Testis (tissue), 5 donors: ENCODE measurements at places on chromosomes 2 and 18. TPM values are rescaled to one million over a fixed set of nuclear protein-coding genes. Genes with fewer than 3 reads are reported as not detected.

The SERPINB5 gene
- 15.6 TPM for polyA plus RNA-seq

The BMP10 gene
- 0.26 TPM for polyA plus RNA-seq

The AMER3 gene
- polyA plus RNA-seq: 0.99 TPM

The RGPD3 gene
- 5.3 TPM for polyA plus RNA-seq

The ALPP gene
- polyA plus RNA-seq: not detected

The G6PC2 gene
- polyA plus RNA-seq: 2.4 TPM

The GPR75 gene
- 2.3 TPM for polyA plus RNA-seq

The IL1RL2 gene
- 0.38 TPM for polyA plus RNA-seq

The SP5 gene
- 1.4 TPM for polyA plus RNA-seq

GRCh38 chr2:226619707-226620106 is 179.9 kb downstream of the IRS1 start:
- no peaks in the 10 kb centered on the region for H3K36me3 ChIP-seq
- H3K27ac ChIP-seq: no peak overlapping the region
- no peaks in the 10 kb centered on the region for H3K4me1 ChIP-seq
- no peaks in the 10 kb centered on the region for H3K27me3 ChIP-seq
- DNase-seq: no peak
- no peak overlapping the region for H3K4me3 ChIP-seq

DNA sequence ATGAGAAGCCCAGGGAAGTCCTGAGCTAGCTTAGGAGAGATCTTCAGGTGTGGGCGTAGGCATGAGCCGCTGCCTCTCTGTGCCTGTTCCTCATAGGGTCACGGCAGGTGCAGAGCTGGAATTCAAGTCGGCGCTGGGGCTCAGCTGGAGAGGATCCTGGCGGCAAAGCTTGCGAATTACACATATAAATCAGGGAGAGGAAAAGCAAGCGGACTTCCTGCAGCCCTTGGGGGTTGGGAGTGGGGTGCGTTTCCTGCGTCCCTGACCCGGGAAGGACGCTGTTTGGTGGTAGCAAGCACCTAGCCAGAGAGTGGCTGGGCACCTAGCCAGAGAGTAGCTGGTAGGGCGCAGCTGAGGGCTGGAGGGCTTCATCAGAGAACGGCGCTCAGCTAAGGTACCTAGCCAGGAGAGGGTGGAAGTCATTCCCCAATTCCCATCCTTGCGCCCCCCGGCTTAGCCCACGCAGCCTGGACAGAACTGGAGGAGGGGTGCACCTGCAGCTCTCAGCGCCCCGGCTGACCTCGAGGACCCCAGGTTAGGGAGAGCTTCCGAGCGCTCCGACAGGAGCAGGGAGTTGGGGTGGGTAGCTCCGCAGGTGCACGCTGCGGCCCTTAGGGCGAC is 459 bp upstream of the EFR3B start:
- no peak overlapping the region for H3K27ac ChIP-seq
- peak; percentile 49 for DNase-seq
- H3K27me3 ChIP-seq: no peaks in the 10 kb centered on the region
- H3K4me1 ChIP-seq: peaks cover 12% of the 10 kb centered on the region
- no peaks in the 10 kb centered on the region for H3K36me3 ChIP-seq

DNA sequence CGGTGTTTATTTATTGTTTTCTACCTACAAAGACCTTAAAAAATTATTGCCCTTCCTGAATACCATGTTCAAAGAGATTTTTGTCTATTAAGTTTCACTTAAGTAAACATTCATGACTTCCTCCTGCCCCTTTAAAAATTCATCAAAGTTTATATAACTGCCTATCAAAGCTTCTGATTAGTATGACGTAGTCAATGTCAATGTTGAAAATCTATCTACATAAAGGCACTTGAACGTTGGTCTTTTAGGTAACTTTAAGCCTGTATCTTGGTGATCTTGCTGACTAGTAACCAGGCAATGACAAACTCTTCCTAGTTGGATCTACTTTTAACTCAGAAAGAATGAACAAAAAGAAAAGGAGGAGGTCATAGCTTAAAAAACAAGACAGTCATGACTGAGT is 97.2 kb downstream of the MAIP1 start:
- no peak overlapping the region for H3K27ac ChIP-seq
- no peaks in the 10 kb centered on the region for H3K36me3 ChIP-seq
- H3K27me3 ChIP-seq: no peaks in the 10 kb centered on the region
- DNase-seq: no peak
- H3K4me3 ChIP-seq: no peak overlapping the region

- no peaks in the 10 kb centered on the region for H3K36me3 ChIP-seq
- H3K4me3 ChIP-seq: no peak overlapping the region
- no peaks in the 10 kb centered on the region for H3K27me3 ChIP-seq
- no peak overlapping the region for H3K27ac ChIP-seq
- DNase-seq: no peak
Observed at GRCh38 chr2:9873337-9873736, 30.1 kb downstream of the TAF1B start.

- no peaks in the 10 kb centered on the region for H3K4me1 ChIP-seq
- H3K36me3 ChIP-seq: no peaks in the 10 kb centered on the region
- H3K27me3 ChIP-seq: no peaks in the 10 kb centered on the region
- no peak for DNase-seq
Observed at GRCh38 chr2:67876176-67876575, 186.6 kb downstream of the C1D start.

GRCh38 chr2:204665771-204666170 is 120.5 kb downstream of the PARD3B start:
- no peak for DNase-seq
- H3K4me3 ChIP-seq: no peak overlapping the region
- no peaks in the 10 kb centered on the region for H3K36me3 ChIP-seq
- no peak overlapping the region for H3K27ac ChIP-seq

DNA sequence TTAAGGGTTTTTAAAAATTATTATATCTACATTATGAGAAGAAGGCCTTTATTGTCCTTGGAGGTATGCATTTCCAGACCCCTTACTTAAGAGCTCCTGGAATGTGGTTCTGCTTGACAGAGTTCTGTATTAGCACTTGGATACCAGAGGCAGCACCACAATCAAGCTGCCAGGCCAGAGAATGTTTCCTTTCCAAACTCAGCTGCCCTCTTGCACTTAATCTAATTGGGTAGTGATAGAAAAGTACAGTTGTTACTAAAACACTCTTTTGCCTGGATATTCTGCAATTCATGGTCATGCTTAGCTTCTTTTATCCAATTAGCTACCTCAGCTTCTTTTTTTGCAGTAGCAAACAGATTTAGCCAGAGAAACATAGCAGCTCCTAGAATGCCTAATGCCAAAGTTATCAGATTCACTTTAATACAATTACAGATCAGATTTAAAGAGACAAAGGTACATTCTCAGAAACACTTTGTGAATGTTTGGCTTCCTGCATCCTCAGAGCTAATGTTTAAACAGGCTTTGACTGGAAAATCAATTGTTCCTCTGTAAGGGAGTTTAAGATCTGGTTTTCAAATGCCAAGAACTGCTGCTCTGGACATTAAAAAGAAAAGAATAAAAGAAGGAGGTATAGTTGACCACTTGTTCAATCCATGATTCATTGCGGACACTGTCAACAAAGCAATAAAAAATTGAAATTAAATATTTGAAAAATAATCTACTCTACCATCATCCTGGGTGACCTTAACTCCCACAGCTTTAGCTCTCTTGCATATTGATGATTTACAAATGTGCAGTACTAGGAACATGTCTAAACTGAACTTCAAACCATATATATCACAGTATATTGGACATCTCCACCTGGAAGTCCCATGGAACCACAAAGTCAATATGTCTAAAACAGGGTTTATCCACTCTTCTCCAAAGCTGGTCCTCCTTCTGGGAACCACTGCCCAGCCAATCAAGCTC is 12.8 kb downstream of the NOSTRIN start:
- peak; percentile 53 for DNase-seq
- peak overlapping the region; percentile 47 for H3K27ac ChIP-seq
- peaks cover 68% of the 10 kb centered on the region for H3K4me1 ChIP-seq
- H3K27me3 ChIP-seq: no peaks in the 10 kb centered on the region

DNA sequence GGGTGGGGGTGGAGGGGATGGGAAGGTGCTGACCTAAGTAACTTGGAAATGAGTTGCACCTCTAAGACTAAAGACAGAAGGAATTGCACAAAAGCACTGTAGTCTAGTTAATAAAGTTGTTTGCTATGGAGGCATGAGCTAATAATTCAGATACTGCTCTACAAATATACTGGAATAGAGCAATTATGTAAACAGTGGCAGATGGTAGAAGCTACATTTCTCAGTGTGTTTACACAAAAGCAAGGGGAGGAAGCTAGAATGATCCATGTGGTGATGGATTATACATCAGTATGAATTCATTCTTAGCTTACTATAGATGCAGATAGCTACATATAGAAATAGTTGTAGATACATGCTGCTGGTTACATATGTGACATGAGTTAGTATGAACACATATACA is 27.6 kb upstream of the UBE2F start:
- H3K36me3 ChIP-seq: no peaks in the 10 kb centered on the region
- H3K4me3 ChIP-seq: no peak overlapping the region

GRCh38 chr2:27723372-27724144 is 48.0 kb upstream of the MRPL33 start:
- H3K27me3 ChIP-seq: no peaks in the 10 kb centered on the region
- H3K27ac ChIP-seq: peak overlapping the region; percentile 82
- DNase-seq: peak; percentile 89
- no peaks in the 10 kb centered on the region for H3K36me3 ChIP-seq

GRCh38 chr2:34030273-34030672 is 431.2 kb upstream of the FAM98A start:
- no peaks in the 10 kb centered on the region for H3K36me3 ChIP-seq
- H3K4me1 ChIP-seq: no peaks in the 10 kb centered on the region
- H3K4me3 ChIP-seq: no peak overlapping the region
- no peak overlapping the region for H3K27ac ChIP-seq
- no peaks in the 10 kb centered on the region for H3K27me3 ChIP-seq

DNA sequence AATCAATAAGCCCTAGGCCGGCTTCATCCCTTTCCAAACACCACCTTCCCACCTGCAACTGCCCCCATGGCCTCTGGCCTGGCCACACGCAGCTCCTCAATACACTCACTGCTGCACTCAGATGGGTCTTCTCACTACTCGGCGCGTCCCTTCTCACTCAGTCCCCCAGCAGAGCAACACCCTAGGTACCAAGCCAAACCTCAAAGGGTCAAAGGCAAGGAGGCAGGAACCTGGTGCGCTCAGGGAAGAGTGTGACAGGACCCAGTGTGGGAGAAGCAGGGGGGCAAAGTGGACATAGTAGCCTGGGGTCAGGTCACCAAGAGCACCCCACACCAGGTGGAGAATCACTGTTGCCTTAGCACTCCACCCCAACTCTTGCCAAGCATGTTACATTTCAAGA is 90.6 kb downstream of the TTC32 start:
- no peaks in the 10 kb centered on the region for H3K36me3 ChIP-seq
- H3K27ac ChIP-seq: no peak overlapping the region
- H3K4me3 ChIP-seq: no peak overlapping the region
- no peaks in the 10 kb centered on the region for H3K27me3 ChIP-seq
- DNase-seq: no peak

DNA sequence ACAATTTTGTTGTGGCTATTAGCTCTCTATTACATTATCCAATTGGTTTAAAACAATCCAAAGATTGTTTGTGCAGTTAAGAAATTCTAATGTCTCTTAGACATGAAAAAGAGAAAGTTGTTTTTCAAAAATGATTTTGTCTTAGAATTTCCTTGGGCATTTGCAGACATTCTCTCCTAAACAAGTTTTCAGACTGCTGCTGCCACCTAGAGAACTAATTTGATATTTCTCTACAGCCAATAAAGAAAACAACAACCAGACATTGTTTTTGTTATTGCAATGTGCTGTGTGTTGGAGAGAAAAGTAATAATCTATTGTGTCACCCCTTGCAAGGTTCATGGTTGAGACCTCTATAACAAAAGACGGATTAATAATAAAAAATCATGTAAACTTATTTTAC is 119.0 kb upstream of the SYT4 start:
- no peaks in the 10 kb centered on the region for H3K27me3 ChIP-seq
- no peak overlapping the region for H3K27ac ChIP-seq
- no peaks in the 10 kb centered on the region for H3K36me3 ChIP-seq
- no peak for DNase-seq

- no peak overlapping the region for H3K4me3 ChIP-seq
- H3K4me1 ChIP-seq: no peaks in the 10 kb centered on the region
- H3K27me3 ChIP-seq: no peaks in the 10 kb centered on the region
- H3K27ac ChIP-seq: no peak overlapping the region
- DNase-seq: no peak
Observed at GRCh38 chr2:100119235-100119634, 23.2 kb downstream of the AFF3 start.

DNA sequence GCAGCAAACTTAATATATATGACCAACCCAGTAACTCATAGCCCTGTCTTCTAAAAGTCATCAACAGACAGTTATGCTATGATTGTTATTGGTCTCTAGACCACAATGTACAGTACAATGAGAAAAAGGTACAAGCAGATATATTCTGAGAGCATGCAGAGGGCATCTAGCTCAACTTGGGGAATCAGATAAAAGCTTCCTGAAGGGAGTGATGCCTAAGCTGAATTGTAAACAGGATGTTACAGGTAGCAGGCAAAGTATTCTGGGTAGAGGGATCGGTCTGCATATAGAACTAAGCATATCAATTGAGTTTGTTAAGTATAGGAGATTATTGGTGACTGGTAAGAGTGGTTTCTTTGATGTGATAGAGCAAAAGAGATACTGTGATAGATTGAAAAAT is 30.3 kb downstream of the ME2 start:
- H3K4me3 ChIP-seq: no peak overlapping the region
- no peaks in the 10 kb centered on the region for H3K36me3 ChIP-seq
- no peaks in the 10 kb centered on the region for H3K4me1 ChIP-seq

DNA sequence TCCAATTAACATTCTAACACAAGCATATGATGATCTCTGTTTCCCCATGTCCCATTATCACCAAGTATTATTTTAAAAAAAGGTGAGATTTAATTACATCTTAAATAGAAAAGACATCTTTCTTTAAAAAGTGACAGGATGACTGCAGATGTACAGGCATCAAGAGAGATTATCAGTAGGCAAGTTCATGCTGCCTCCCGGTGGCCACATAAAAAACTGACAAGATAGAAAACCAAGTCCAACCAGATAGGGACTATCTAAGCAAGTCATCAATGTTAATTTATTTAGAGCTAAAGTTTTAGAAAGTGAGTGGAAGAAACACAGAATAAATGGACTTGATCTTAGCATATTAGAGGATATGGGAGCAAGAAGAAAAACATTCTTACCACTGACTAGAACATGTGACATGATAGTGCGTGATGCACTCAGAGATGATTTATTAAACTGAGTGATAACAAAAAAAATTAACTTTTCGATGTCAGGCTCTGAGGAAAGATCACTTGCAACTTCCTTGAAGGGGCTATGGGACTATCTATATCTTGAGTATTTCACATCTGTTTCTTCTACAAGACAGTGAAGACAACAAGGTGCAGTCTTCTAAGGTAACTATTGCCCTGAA is 5.4 kb upstream of the TDRD15 start:
- H3K4me3 ChIP-seq: no peak overlapping the region
- H3K27me3 ChIP-seq: no peaks in the 10 kb centered on the region
- no peaks in the 10 kb centered on the region for H3K36me3 ChIP-seq
- peak; percentile 59 for DNase-seq

GRCh38 chr2:51350100-51350499 is 318.2 kb upstream of the NRXN1 start:
- H3K27me3 ChIP-seq: no peaks in the 10 kb centered on the region
- H3K36me3 ChIP-seq: no peaks in the 10 kb centered on the region
- H3K27ac ChIP-seq: no peak overlapping the region
- DNase-seq: no peak
- H3K4me1 ChIP-seq: no peaks in the 10 kb centered on the region
- H3K4me3 ChIP-seq: no peak overlapping the region

- H3K27me3 ChIP-seq: no peaks in the 10 kb centered on the region
- H3K27ac ChIP-seq: no peak overlapping the region
- H3K4me1 ChIP-seq: no peaks in the 10 kb centered on the region
- H3K4me3 ChIP-seq: peak overlapping the region; percentile 50
- no peaks in the 10 kb centered on the region for H3K36me3 ChIP-seq
Observed at GRCh38 chr2:191151331-191151730, 537 bp upstream of the STAT4 start.
